EH (cell line): ENCODE measurements at places on chromosomes 7 and 10.
A peak's percentile ranks its signal among the peaks of the same experiment; 100 is the strongest.

GRCh38 chr10:49243139-49243538, 54.9 kb upstream of the TMEM273 start:
- DNase-seq, result no peak

GRCh38 chr7:381211-382042, 91.5 kb downstream of the FOXL3 start:
- DNase-seq, result no peak

GRCh38 chr10:107517811-107518210, 353.3 kb upstream of the SORCS1 start:
- no peak for DNase-seq

DNA sequence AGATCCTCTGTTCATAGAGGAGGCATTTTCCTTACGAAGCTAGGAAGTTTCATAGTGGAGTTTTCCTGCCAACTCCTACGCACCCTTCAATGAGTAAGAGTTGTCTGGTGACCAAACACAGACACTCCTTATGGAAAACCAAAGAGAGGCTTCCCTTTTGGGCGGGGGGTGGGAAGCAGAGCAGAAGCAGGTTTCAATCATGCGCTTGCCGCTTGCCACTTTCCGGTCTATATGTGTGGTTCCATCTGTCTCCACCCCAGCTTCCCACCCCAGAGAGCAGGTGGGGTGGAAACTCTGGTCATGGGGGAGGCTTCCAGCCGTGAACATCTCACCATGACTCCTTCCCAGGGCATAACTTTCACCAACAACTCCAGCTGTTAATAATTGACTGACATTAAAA, 68.8 kb upstream of the GRB10 start:
- peak; percentile 21 for DNase-seq

DNA sequence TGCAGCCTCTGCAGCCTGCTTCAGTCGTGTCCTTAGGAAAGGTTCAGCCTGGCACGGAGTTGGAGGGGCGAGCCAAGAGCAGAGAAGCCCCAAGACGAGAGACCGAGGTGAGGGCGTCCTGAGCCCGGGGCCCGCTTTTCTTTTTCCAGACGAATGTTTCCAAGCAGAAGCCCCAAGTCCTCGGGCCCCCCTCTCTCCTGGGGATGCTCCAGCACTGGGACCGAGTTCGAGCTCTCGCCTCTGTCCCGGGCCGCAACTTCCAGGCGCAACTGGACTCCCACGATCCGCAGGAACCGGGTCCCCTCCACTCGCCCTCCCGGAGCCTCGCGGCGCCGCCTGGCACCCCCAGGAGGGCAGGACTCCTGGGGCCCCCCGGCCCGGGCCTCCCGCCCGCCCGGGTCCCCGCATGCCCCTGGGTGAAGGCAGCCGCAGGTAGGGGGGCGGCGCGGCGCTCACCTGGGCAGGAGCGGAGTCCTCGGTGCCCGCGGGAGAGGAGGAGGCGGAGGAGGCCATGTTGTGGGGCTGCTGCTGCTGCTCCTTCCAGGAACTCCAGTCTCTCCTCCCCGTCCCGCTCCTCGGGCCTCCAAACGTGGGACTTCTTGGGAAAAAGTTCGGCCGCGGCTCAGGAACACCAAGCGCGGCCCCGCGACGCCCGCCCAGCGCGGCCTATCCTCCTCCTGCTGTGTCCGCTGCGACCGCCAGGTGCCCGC, 45.3 kb upstream of the CDK1 start:
- DNase-seq, result peak; percentile 3

DNA sequence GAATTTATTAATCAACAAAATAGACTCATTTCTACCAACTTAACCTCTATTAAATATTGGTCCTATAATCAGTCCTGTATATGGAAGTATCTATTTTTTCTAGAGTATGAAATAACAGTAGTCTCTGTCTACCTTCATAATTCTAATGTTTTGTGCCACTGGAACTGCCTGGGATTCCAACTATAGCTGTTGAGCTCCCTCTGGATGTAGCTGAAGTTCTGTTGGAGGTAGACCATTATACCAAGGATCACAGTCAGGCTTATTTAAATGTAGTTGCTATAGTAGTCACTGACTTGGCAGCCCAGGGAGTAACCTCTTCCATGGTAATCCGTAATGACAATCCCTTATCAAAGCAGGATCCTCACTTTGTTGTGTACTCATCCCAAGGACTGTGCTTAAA, 48.5 kb upstream of the PHYHIPL start:
- DNase-seq, result no peak

- no peak for DNase-seq
These were observed 273.5 kb upstream of the NPY start for GRCh38 chr7:24010495-24010894.

DNA sequence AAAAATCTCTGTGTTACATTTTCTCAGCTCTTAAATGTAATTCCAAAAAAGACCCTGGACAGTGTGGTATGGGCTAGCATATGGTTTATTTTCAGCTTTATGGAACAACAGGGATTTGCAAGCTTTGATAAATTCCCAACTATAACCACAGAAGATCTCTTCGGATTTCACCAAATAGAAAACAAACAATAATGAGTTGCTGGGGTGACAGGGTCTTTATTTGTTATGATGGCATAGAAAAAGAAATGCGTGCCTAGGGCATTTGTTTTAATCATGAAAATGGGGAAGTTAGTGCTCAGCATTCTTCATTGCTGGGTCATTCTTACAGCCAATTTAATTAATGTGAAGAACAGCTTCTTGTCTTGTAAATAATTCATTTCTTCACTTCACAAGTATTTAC, 139.0 kb downstream of the LRRN3 start:
- DNase-seq, result peak; percentile 76
